Frontal cortex (tissue), 4 donors: ENCODE measurements at places on chromosomes 2 and 18. TPM values are rescaled to one million over a fixed set of nuclear protein-coding genes. Genes with fewer than 3 reads are reported as not detected.
A peak's percentile ranks its signal among the peaks of the same experiment; 100 is the strongest.

GRCh38 chr18:54875063-54875462 lies 46.8 kb downstream of the RAB27B start:
- DNase-seq: no peak

- no peak for DNase-seq
Observed at GRCh38 chr2:69645031-69645431, 1.5 kb upstream of the AAK1 start.

DNA sequence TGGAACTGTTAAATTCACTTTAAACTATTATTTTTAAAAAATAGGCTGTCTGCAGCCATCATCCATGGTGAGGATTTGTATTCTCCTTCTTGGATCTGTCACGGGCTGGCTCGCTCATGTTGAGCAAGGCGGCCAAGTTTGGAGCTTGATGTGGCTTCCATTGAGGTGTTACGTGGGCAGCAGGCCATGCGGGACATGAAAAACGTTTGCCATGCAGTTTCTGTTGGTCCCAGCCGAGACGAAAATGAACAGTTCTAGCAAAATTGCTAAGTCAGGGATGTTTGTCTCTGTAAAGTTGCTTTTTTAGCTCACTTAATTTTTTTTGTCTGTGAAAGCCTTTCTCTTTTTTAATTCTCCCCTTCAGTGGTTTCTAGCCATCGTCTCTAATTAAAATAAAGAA lies 70.2 kb upstream of the MGAT5 start:
- no peak for DNase-seq

GRCh38 chr2:200786423-200786822 lies 25.3 kb upstream of the BZW1 start:
- no peak for DNase-seq

DNA sequence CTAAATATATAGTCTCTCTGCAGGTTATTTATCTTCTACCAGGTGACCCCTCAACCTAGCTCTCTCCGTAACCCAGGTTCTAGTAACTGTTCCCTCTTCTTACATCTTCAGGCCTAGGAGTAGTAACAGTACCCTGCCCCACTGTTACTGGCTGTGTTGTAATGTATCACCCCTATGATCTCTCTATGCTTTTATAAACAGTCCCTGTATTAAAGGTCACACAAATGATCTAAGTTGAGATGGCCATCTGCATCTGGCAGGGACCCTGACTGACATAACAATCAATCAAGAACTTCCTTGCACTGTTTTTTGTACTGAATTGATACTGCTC lies 219.7 kb upstream of the STK17B start:
- DNase-seq: no peak

- DNase-seq: no peak
Observed at GRCh38 chr2:239225871-239226561, 174.8 kb downstream of the HDAC4 start.

- no peak for DNase-seq
Observed at GRCh38 chr2:134683561-134684112, 35.2 kb downstream of the TMEM163 start.

GRCh38 chr2:18297534-18298058 lies 262.9 kb downstream of the RDH14 start:
- no peak for DNase-seq

DNA sequence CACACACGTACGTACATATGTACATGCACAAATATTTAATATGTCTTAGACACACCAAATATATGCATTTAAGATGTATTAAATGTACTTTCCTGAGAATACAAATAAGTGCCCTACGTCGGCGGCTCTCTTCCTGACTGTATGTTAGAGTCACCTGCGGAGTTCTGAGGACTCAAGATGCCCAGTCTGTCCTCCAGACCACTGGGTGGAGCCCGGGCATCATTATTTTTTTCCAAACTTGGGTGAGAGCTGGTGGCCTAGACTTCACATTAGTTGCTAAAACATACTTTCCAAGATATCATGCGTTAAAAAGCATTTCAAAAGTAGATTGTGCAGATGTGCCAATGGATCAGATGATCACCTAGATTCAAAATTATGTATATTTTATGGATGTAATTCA lies 2.9 kb downstream of the IL18R1 start:
- no peak for DNase-seq

DNA sequence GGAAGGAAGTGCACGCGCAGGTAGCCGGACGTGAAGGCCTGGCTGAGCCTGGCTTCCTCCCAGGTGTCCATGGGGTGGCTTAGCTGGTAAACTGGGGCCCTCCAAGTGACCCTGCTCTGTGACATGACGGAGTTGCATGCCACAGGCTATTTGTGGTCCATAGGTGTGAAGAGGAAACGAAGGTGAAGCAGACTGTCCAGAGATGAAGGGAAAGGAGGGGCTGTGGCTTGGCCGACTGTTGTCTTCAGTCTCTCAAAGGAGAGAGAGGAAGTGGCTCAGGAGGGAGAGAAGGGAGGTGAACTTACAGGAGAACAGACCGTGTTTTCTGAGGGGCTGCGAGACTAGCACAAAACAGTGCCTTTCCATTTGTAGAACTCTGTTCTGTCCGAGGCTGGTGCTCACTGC lies 19.3 kb downstream of the INPP5D start:
- DNase-seq: no peak

DNA sequence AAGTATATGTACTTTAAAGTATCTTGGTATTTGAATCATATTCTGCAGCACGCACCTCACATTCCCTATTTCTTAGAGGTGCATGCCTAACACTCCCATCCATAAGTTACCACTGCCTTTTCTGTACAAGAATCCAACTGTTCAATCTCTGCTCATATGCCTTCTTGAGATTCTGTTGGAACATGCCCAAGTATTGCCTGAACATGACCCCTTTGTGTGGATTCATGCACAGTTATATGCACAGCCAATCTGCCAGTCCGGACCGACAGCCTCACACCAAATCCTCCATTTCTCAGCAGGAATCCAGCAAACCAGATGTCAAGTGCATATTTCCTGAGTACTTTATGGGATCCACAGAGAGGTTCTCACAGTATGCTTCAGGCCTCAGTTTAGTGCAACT lies 222.0 kb downstream of the TMEM182 start:
- no peak for DNase-seq

- no peak for DNase-seq
Observed at GRCh38 chr18:58257461-58257860, 213.4 kb downstream of the NEDD4L start.

- DNase-seq: peak; percentile 54
Observed at GRCh38 chr18:35005963-35006577, 35.1 kb upstream of the MAPRE2 start.

DNA sequence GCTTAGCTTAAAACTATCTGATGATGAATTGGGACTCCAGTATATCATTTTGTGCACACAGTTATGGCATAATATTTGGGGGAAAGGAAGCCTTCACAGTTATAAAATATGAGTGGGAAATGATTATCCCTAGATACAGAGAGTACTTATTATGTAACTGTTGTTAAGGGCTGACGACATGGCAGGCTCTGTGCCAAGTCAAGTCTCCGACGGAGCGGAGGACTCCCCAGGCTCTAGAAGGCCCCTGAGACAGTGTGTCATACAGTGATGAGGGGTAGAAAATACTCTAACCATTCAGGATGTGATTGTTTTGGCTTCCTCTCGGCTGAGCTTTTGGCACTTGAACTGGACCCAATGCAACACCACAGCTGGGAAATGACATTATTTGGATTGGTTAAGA lies 211.8 kb downstream of the SLC8A1 start:
- peak; percentile 52 for DNase-seq

DNA sequence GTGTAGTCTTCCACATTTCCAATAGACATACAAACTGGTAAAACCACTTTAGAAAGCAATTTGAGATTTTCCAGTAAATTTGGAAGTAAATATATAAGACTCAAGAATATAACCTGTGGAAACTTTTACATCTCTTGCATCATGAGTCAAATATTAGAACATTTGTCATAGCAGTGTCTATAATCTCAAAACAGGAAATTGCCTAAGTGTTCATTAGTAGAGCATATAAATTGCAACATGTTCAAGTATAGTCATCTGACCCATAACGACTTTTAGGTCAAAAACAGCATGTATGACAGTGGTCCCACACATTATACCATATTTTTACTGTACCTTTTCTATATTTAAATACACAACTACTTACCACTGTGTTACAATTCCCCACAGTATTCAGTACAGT lies 555.9 kb upstream of the VRK2 start:
- no peak for DNase-seq

- DNase-seq: no peak
Observed at GRCh38 chr2:68377137-68377780, 12.2 kb downstream of the PLEK start.

DNA sequence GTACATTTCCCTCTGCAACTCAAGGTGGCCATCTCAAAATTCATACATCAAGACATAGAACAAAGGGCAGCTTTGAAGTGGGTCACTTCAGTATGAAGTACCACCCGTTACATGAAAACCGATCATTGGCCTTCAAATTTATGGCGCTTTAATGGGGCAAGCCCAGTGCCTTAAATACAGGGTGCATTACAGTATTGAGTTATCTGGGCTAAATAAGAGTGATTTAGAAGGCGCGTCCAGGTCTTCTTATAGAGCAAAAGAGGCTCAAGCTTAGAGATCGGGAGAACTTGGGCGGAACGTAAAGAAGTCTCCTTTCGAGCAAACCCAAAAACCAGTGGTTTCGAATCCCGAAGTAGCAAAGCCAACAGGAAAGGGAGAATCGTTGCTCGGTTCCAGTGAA lies 7.1 kb downstream of the HOXD3 start:
- DNase-seq: no peak

- DNase-seq: no peak
Observed at GRCh38 chr18:36661999-36662398, 166.8 kb downstream of the TPGS2 start.

GRCh38 chr2:234587341-234588053 lies 90.6 kb upstream of the ARL4C start:
- DNase-seq: no peak

DNA sequence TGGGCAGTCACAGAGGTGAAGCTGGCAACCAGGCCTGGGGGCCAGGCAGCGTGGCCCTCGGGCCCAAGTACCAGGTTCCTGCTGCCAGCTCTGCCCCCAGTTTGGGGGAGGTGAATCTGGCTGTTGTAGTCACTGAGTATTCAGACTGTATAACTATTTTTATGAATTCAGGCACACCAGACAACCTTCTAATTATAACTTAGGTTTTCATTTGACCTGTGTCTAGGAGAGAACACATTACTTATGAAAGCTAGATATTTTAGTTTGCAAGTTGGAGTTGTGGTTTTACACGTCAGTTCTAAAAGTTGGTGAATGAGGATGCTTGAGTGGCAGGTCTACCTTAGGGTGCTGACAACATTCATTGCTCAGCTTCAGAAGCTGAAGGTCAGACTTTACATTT lies 71.7 kb downstream of the LIMS1 start:
- no peak for DNase-seq

GRCh38 chr2:159450180-159450579 lies 163.7 kb upstream of the WDSUB1 start:
- no peak for DNase-seq

GRCh38 chr18:49020621-49021021 lies 69.9 kb upstream of the SMAD7 start:
- no peak for DNase-seq

- peak; percentile 71 for DNase-seq
Observed at GRCh38 chr2:218367415-218368149, 10.9 kb downstream of the CATIP start.

DNA sequence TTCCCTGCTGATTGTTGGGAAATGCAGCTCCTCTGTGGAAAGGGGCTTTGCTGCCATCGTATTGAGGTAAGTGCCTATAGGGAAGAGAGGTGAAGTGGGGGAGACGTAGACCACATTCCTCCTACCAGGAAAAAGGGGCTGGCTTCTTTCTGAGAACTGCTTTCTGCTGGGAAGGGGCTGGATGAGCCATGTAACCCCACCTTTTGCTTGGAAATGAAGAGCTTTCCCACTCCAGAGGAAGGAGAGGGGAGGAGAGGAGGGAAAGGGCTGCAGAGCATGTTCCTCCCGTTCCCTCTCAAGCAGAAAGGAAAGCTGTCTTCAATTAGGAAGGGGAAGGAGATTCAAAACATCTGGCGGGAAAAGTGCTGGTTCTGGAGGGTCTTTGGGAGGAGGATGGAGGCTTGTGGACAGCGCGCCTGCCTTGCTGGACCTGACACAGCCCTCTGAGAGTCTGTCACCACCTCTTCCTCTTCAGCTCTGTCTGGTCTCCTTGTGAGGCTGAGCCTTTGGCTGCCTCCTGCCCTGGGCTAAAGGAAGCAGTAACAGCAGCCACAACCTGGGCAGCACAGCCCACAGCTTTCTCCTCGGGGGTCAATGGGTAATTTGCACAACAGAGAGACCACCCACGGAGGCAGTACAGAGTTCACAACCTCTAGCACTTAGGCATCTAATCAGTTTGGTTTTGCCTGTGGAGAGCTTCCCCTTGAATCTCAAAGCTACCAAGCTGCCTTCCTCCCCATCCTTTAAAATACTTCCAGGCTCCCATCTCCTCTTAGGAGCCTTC lies 410.0 kb upstream of the TNP1 start:
- DNase-seq: no peak

GRCh38 chr2:71461304-71461671 lies 7.9 kb downstream of the DYSF start:
- DNase-seq: no peak

DNA sequence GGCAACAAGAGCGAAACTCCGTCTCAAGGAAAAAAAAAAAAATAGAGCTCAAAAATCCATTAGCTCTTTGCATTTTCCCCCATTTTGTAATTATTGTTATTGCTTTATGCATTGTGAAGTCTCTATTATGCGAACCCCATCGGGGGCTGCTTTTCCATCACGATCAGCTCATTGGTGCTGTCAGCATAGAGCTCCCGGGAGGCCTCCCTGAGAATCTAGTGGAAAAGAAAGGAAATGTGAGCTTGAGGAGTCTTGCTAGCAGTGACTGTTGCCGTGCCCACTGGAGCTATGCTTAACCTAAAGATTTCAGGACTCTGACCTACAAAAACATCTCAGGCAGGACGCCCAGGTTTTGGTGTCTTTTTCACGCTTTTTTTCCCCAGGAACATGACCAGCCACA lies 102.6 kb upstream of the NDUFV2 start:
- no peak for DNase-seq

The ATOH8 gene
- 2.0 TPM for total RNA-seq

The RAB6D gene
- total RNA-seq: 1.6 TPM

The ZBTB7C gene
- total RNA-seq: 1.6 TPM

The ZNF892 gene
- total RNA-seq: 29.8 TPM

The VAPA gene
- 118 TPM for total RNA-seq

The POTEC gene
- under 0.01 TPM for total RNA-seq

The NEU4 gene
- 1.6 TPM for total RNA-seq

The RNPEPL1 gene
- 4.5 TPM for total RNA-seq

The ATP5MC3 gene
- total RNA-seq: 64.4 TPM

The GRHL1 gene
- total RNA-seq: 4.9 TPM

The REEP1 gene
- 147 TPM for total RNA-seq

The TXNL4A gene
- 39.1 TPM for total RNA-seq

The MBP gene
- total RNA-seq: 7.7 TPM

The FEV gene
- not detected for total RNA-seq
